ENCODE measurements at places on chromosomes 3 and 15. TPM values are rescaled to one million over a fixed set of nuclear protein-coding genes. Genes with fewer than 3 reads are reported as not detected.

DNA sequence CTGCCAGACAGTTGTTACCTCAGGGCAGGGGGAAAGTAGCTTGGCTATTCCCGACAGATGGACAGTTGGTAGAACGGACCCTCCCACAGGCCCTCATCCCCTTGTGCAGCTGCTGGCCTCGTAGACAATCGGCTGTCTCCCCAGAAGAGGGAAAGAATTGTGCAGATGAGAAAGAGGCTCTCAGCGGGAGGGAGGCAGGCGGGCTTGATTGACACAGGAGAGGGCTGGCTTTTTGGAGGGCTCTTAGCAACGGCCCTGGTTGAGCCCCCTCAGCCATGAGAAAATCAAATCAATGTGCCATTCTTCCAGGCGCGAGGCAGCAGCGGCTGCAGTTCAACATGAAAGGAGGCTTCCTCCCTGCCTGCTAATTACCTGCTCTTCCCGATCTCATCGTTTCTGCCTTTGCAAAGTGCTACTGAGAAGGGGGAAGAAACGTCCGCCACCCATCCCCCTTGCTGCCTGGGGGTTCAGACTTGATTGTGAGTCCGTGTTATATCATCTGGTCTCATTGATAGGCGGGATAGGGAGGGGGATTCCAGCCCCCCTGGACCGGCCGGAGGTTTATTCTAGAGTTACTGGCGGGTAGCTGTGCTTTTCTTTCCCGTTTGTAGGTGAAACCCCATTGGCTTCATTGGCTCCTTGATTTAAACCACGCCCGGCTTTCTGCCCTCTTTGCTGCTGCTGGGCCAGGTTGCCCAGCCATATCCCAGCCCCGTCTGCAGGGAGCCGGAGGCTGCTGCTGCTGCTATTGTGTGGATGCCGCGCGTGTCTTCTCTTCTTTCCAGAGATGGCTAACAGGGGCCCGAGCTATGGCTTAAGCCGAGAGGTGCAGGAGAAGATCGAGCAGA, at the start of gene TAGLN3:
Gene TAGLN3 (plus strand): TSS at position 287 of the 848 bp plus-strand sequence. CDS start 501 bp downstream, at position 788.
- DNase-seq, result no peak

GRCh38 chr3:174253196-174253823, 605.8 kb upstream of the NAALADL2 start:
- DNase-seq, result no peak

- DNase-seq, result no peak
Observed at GRCh38 chr3:85821130-85821756, 862.5 kb downstream of the CADM2 start.

DNA sequence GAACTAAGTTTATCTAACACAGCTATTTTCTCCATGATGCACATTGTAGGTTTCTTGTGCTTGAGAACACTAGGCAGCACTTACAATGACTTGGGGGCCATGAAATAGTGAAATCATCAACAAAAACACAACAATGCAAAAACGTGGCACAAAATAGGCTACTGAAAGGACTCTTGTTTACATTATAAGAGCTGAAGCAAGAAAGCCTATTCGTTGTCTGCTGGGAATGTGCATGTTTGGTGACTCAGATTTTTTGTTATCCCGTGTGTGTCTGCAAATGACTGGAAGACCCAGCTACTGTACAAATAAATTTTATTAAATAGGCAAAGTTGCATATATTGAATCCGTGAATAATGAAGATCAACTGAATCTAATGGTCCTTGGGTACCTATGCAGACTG, 85.0 kb downstream of the TCF12 start:
- DNase-seq, result no peak

DNA sequence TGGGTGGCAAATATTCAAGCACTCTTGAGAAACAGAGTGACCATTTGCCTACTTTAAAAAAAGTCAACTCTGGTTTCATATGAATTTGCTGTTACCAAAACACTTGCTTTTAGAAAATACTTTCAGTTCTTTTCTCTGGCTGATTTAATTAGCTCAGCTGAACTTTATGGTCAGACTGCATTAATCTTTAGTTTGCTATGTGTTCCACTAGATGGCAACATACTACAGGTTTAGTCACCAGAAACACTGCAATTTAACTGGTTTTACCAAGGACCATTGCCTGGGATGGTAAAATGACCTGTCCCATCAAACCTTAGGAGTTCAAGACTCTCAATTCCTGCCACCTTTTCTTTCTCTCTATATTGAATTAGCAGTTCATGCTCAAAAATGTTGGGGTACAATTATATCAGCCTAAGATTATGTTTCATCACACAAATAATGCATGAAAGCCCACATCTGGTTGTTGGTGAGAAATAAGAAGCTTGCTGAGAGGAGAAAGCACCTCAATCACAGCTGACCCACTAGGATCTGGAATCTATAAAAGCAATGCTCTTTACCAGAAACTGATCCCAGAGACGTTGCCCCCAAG, 14.2 kb downstream of the EIF4E3 start:
- no peak for DNase-seq

- DNase-seq, result no peak
Observed at GRCh38 chr3:193875601-193876321, 260.2 kb upstream of the HES1 start.

DNA sequence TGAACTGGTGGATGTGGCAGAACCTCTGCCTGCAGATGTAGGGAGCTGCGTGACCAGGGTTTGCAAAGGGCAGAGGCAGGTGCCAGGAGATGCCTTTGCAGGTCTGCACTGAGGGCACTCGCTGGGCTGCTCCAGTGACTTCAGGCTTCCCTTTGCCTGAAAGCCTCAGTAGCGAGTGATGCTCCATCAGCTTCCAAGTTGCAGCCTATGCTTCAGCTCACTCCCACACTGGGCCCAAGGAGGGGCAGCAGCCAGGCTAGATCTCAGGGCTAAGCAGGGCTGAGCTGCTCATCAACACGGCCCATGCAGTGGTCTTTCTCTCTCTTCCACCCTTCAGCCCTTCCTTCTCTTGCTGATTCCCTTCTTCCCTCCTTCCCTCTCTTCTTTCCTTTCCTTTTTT, 78.3 kb upstream of the RGMA start:
- DNase-seq, result no peak

- DNase-seq, result no peak
Observed at GRCh38 chr3:193831495-193832455, 238.8 kb downstream of the OPA1 start.

- no peak for DNase-seq
Observed at GRCh38 chr15:96735632-96736240, 405.2 kb downstream of the NR2F2 start.

DNA sequence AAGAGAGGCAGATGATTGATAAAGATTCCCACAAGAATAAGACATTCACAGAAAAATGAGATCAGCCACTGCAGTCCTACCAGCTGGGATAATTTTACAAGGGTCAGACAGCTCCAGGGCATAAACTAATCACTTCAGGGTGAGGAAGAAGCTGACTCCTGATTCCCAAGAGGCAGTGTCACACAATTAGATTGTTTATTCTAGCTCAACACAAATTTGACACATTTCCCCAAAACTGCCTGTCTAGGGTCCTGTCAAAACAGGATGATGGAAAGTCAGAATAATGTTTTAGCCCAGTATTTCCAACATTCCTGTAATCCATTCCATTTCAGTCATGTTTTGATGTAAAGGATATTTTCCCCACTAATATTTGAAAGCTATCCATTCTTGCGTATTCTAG, 110.8 kb downstream of the TNIK start:
- no peak for DNase-seq

- no peak for DNase-seq
Observed at GRCh38 chr3:155970398-155970797, 99.9 kb downstream of the GMPS start.

DNA sequence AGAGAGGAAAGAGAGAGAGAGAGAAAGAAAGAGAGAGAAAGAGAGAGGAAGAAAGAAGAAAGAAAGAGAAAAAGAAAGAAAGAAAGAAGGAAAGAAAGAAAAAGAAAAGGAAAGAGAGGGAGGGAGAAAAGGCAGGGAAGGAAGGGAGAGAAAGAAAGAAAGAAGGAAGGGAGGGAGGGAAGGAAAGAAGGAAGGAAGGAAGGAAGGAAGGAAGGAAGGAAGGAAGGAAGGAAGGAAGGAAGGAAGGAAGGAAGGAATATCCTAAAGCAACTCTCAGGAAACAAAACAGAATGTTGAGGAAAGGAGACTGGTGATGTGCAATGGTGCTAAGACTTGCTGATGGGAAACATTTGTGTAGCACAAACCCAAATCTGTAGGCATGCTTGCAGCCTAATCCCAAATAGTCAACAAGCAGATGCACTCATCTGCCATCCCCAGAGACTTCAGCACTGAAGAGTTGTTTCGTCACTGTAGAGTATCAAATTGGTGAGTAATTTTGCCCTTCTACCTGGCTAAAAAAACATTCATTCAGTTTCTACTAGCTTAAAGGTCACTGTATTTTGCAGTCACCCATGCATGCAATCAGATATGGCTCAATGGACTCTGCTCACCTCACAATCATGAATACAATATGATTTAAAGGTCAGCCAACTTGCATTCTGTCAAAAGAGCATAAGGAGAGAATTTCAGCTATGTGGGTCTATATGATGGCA, 480.3 kb downstream of the FGF12 start:
- no peak for DNase-seq

DNA sequence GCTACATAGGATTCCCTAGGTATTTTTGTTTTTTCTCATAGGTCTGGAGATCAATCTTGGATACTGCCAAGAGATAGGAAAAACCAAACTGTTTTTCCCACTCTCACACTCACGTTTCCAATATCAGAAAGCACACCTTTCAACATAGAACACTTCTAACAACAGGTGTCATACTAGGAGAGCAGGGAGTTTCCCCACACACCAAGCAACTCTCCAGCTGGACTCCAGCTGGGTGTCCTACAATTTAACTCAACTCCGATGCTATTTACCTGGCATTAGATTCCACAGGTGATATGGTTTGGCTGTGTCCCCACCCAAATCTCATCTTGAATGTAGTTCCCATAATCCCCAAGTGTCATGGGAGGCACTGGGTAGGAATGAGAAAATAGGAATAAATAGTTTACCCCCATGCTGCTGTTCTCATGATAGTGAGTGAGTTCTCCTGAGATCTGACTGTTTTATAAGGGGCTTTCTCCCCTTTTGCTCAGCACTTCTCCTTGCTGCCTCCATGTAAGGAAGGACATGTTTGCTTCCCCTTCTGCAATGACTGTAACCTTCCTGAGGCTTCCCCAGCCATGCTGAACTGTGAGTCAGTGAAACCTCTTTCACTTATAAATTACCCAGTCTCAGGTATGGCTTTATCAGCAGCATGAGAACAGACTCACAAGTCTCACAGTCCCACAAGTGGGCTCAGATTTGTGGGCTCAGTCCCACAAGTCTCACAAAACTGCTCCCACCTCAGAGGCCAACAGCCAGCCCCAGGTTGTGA, 354.5 kb upstream of the THBS1 start:
- no peak for DNase-seq

DNA sequence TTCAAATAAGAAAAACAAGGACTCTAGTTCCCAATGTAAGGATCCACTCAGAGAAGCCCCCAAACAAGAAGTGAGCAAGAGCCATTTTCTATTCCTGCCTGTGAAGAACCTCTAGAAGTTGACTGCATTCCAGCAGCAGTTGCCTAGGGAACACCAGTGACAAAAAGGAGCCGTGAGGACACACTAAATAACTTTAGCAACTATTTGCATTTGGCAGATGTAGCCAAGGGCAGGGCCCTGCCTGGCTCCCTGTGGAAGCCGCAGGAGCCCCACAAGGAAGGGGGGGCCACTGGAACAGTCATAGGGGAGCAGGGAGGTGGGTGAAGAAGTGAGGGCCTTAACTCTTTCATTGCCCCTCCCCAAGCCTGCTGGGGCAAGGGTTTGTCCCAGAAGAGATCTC, 470.2 kb upstream of the PROK2 start:
- no peak for DNase-seq

GRCh38 chr3:177680472-177680821, 483.2 kb upstream of the TBL1XR1 start:
- no peak for DNase-seq

- no peak for DNase-seq
Observed at GRCh38 chr3:194925614-194926013, 239.9 kb downstream of the FAM43A start.

DNA sequence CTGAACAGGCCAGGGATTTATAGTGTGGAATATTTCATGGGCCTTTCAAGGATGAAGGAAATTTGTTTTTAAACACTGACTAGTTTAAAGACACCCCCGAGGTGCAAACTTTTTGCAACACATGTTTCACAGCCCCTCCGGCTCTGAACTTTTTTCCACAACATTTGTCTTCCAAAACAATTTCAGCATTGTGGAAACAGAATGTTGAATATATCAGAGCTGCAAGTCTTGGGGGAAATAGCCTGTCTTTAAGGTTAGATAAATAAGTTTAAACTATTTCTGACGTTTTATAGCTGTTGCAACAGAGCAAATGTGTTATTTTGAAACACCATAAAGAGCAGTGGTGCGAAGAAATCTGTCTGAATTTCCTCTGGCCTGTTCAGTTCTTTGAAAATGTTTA, 229.2 kb upstream of the GOLGA6L4 start:
- no peak for DNase-seq

- no peak for DNase-seq
Observed at GRCh38 chr3:141442446-141442845, 44.4 kb upstream of the RASA2 start.

GRCh38 chr15:73838831-73839426, 34.4 kb upstream of the TBC1D21 start:
- DNase-seq, result no peak

- no peak for DNase-seq
Observed at GRCh38 chr15:62912808-62913207, 129.7 kb upstream of the TPM1 start.

- DNase-seq, result no peak
Observed at GRCh38 chr15:62124973-62125303, 40.1 kb downstream of the C2CD4B start.

DNA sequence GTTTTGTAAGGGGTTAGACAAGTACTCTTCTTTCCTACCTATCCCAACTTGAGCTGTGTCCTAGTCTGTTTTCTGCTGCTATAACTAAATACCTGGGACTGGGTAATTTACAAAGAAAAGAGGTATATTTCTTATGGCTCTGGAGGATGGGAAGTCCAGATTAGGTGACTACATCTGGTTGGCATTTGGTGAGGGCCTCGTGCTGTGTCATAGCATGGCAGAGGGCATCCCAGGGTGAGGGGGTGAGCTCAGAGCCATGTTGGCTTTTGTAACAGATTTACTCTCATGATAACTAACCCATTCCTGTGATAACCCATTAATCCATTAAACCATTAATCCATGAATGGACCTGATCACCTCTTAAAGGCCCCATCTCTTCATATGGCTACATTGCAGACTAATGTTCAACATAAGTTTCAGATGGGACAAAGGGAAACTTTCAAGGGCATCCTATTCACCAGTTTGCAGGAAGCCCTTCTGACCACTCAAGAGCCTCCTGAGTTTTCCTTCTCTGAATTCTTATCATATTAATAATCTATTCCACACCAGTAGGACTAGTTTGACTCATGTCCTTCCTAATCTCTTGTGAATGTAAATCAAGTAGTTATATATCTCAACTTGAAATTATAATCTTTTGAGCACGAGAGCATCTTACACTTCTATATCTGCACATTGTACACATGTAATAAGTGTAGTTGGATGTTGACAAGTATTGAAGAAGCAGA, 185.7 kb upstream of the ZPLD1 start:
- no peak for DNase-seq

- DNase-seq, result no peak
Observed at GRCh38 chr15:78617516-78617915, 3.3 kb downstream of the CHRNA3 start.

The ZCWPW2 gene
- polyA plus RNA-seq, result 0.37 TPM

The TJP1 gene
- polyA plus RNA-seq, result 8.2 TPM

The GHSR gene
- polyA plus RNA-seq, result not detected

The ADAMTSL3 gene
- polyA plus RNA-seq, result 0.09 TPM

The TAGLN3 gene
- polyA plus RNA-seq, result not detected

The IVD gene
- 44.4 TPM for polyA plus RNA-seq

The REC114 gene
- polyA plus RNA-seq, result not detected

The DPPA4 gene
- polyA plus RNA-seq, result 0.41 TPM

The NLGN1 gene
- not detected for polyA plus RNA-seq

The CCDC54 gene
- not detected for polyA plus RNA-seq

The FRMD5 gene
- 0.51 TPM for polyA plus RNA-seq

The PLAAT1 gene
- not detected for polyA plus RNA-seq

The CTXND1 gene
- 0.65 TPM for polyA plus RNA-seq

The IQSEC1 gene
- 38.7 TPM for polyA plus RNA-seq
